Testis (tissue), 5 donors: ENCODE measurements at places on chromosomes 2 and 18.

- DNase-seq = no peak
Measured at GRCh38 chr18:56462276-56462675, 176.1 kb downstream of the TXNL1 start.

DNA sequence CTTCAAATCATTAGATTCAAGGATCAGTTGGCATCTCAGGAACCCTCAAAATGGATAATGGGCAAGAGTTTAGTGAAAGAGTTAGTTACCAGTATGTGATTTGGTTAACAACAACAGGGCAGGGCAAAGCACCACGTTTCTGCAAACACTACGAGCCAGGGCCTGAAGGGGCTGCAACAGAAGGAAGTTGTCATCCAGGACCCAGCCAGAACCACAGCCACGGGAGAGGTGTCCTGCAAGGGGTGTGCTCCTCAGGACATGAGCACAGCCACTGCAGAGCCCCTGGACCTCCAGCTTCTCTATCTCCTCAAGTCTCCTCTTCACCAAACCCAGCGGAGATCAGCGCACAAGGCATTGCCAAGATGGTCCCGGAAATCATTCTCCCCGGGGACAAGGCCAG lies 173.3 kb upstream of the PIEZO2 start:
- DNase-seq = no peak

GRCh38 chr2:109532728-109533076 lies 81.1 kb downstream of the SEPTIN10 start:
- no peak for DNase-seq

DNA sequence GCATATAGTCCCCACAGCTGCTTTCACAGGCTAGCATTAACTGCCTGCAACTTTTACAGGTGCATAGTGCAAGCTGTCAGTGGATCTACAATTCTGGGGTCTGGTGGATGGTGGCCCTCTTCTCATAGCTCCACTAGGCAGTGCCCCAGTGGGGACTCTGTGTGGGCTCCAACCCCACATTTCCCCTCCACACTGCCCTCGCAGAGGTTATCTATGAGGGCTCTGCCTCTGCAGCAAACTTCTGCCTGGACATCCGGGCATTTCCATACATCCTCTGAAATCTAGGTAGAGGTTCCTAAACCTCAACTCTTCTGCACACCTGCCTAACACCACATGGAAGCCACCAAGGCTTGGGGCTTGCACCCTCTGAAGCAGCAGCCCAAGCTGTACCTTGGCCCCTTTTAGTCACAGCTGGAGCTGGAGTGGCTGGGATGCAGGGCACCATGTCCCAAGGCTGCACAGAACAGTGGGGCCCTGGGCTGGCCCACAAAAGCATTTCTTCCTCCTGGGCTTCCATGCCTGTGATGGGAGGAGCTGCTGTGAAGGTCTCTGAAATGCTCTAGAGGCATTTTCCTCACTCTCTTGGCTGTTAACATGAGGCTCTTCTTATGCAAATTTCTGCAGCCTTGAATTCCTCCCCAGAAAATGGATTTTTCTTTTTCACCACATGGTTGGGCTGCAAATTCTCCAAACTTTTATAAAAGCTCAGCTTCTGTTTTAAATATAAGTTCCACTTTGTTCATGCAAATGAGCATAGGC lies 59.3 kb downstream of the KDM3A start:
- DNase-seq = no peak

GRCh38 chr2:234426616-234427015 lies 70.3 kb downstream of the ARL4C start:
- DNase-seq = no peak

GRCh38 chr2:217248312-217248935 lies 388.6 kb upstream of the TNP1 start:
- DNase-seq = peak; percentile 63

GRCh38 chr18:61574665-61575064 lies 241.4 kb downstream of the CDH20 start:
- DNase-seq = no peak

DNA sequence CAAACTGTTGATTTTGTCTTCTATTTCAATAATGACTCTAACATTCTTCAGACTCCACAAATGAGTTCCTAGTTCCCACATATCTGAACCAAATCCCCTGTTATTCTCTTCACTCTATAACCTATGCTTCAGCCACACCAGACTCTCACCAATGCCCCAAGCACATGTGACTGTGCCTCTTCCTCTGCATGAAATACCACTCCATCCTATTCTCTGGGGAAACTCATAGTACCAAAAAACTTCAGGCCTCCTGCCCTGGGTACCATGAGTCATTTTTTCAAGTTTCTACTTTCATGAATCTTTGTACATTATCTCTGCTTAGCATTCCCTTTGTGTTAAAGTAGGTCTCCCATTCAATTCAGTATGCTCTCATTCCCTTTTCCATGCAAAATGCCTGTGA lies 353.2 kb downstream of the ZEB2 start:
- no peak for DNase-seq

- peak; percentile 64 for DNase-seq
Measured at GRCh38 chr18:8988260-8988871, 114.1 kb upstream of the NDUFV2 start.

- no peak for DNase-seq
Measured at GRCh38 chr2:238024986-238025385, 35.8 kb upstream of the SCLY start.
